ENCODE measurements at places on chromosomes 1 and 21. TPM values are rescaled to one million over a fixed set of nuclear protein-coding genes. Genes with fewer than 3 reads are reported as not detected.

DNA sequence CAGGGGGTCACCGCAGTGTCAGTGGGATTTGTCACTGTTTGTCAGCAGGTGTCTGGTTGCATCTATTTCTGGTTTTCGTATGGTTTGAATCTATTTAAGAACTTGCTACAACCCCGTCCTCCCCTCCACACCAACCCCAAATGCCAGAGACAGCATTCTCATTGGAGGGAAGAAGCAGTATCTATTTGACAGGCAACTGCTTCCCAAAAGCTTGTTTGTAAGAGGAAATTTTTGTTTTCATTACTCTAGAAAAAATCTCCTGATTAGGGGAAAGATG is 54.4 kb downstream of the NR5A2 start:
- H3K27me3 ChIP-seq = no peaks in the 10 kb centered on the region
- H3K4me3 ChIP-seq = no peak overlapping the region
- no peak for DNase-seq
- no peak overlapping the region for H3K27ac ChIP-seq
- no peaks in the 10 kb centered on the region for H3K36me3 ChIP-seq

DNA sequence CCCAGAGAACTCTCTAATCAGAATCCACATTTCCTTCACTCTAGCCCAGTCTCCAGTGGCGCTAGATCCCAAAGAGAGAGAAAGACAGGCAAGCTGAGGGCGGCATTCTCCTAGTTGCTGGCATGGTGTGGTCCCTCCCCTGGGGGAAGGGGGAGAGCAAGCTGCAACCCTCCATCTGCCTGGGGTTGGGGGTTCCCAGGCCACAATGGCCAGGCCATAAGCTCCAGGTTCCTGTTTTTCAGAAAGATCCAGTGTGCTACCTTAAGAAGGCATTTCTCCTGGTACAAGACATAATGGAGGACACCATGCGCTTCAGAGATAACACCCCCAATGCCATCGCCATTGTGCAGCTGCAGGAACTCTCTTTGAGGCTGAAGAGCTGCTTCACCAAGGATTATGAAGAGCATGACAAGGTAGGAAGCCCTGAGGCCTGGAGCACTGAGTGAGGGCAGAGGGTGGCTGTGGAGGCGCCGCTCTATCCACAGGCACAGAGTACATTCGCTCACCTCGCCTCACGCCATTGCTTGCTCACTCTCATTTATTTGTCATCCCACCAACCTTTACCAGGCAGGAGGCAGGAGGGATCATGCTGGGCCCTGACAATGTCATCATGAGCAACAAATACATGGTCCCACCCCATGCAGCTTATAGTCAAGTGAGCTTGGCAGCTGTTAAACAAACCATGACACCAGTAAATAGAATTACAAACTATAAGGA is 6.6 kb downstream of the CSF1 start:
- no peak overlapping the region for H3K27ac ChIP-seq
- DNase-seq = no peak
- H3K27me3 ChIP-seq = peaks cover 11% of the 10 kb centered on the region
- no peak overlapping the region for H3K4me3 ChIP-seq
- H3K4me1 ChIP-seq = peaks cover 29% of the 10 kb centered on the region

DNA sequence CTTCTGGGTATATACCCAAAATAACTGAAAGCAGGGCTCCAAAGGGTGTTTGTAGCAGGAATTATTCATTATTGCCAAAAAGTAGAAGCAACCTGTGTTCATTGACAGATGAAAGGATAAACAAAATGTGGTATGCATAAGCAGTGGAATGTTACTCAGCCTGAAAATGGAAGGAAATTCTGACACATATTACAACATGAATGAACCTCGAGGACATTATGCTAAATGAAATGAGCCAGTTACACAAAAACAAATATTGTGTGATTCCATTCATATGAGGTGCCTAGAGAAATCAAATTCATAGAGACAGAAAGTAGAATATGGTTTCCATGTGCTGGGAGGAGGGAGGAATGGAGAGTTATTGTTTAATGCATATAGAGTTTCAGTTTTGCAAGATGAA is 86.3 kb upstream of the ARTN start:
- peaks cover 4% of the 10 kb centered on the region for H3K4me1 ChIP-seq
- H3K27me3 ChIP-seq = no peaks in the 10 kb centered on the region
- H3K4me3 ChIP-seq = no peak overlapping the region

- H3K36me3 ChIP-seq = peaks cover 8% of the 10 kb centered on the region
- peaks cover 16% of the 10 kb centered on the region for H3K4me1 ChIP-seq
- H3K4me3 ChIP-seq = no peak overlapping the region
- H3K27me3 ChIP-seq = peaks cover 27% of the 10 kb centered on the region
Measured at GRCh38 chr21:44708213-44708865, 3.0 kb downstream of the TSPEAR start.

- H3K36me3 ChIP-seq = peaks cover 9% of the 10 kb centered on the region
- H3K27me3 ChIP-seq = peaks cover 3% of the 10 kb centered on the region
- H3K27ac ChIP-seq = no peak overlapping the region
Measured at GRCh38 chr1:228314658-228315483, 91.8 kb downstream of the TRIM11 start.

- H3K4me1 ChIP-seq = peaks cover 8% of the 10 kb centered on the region
- H3K27ac ChIP-seq = no peak overlapping the region
- no peaks in the 10 kb centered on the region for H3K27me3 ChIP-seq
- H3K4me3 ChIP-seq = no peak overlapping the region
Measured at GRCh38 chr1:58796416-58796815, 12.6 kb upstream of the JUN start.

GRCh38 chr1:161705537-161705936 is 1.5 kb upstream of the FCRLA start:
- H3K4me3 ChIP-seq = no peak overlapping the region
- H3K4me1 ChIP-seq = no peaks in the 10 kb centered on the region
- no peak for DNase-seq
- no peak overlapping the region for H3K27ac ChIP-seq
- H3K36me3 ChIP-seq = no peaks in the 10 kb centered on the region

DNA sequence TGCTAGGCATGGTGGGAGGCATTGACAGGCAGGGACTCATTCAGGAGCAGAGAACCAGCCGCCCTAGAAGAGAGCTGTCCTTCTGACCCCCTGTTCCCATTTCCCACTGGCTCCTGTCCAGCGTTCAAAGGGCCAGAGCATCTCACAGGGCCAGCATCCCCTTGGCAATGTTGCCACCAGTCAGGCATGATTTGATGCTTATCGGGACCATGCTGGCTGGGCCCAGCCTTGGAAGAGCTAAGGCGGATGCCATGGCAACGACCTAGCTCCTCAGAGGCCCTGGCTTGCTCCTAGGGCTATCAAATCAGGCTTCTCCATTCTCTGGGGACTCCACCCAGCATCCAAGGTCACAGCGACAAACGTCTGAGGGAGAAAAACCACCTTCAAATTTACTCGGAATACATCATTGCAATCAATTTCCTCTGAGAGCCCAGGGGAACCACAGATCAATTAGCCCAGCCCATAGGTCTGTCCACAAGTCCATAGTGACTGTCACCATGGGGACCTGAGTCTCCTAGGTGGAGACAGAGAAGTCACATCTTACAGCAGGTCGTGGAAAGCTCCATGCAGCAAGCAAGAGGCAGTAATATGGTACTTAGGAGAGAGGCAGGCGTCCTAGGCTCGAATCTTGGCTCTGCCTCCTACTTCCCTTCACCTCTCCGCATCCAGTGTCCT is 14.1 kb upstream of the VWA5B1 start:
- no peak for DNase-seq
- H3K4me1 ChIP-seq = no peaks in the 10 kb centered on the region
- peaks cover 5% of the 10 kb centered on the region for H3K27me3 ChIP-seq
- no peaks in the 10 kb centered on the region for H3K36me3 ChIP-seq

DNA sequence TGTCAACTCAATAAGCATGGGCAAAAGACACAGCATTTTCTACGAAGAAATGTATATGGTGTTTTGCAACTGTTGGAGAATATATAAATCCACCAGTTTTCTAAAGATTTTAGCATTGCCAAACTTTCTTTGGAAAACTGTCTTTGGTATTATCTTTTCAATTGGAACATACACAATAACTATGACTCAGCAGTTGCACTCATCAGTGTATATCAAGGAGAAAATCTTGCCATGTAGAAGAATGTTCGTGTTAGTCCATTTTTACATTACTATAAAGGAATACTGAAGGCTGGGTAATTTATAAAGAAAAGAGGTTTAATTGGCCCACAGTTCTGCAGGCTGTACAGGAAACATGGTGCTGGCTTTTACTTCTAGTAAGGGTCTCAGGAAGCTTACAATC is 41.1 kb downstream of the PRKAA2 start:
- no peak overlapping the region for H3K4me3 ChIP-seq
- H3K36me3 ChIP-seq = no peaks in the 10 kb centered on the region
- no peaks in the 10 kb centered on the region for H3K27me3 ChIP-seq
- no peak overlapping the region for H3K27ac ChIP-seq

DNA sequence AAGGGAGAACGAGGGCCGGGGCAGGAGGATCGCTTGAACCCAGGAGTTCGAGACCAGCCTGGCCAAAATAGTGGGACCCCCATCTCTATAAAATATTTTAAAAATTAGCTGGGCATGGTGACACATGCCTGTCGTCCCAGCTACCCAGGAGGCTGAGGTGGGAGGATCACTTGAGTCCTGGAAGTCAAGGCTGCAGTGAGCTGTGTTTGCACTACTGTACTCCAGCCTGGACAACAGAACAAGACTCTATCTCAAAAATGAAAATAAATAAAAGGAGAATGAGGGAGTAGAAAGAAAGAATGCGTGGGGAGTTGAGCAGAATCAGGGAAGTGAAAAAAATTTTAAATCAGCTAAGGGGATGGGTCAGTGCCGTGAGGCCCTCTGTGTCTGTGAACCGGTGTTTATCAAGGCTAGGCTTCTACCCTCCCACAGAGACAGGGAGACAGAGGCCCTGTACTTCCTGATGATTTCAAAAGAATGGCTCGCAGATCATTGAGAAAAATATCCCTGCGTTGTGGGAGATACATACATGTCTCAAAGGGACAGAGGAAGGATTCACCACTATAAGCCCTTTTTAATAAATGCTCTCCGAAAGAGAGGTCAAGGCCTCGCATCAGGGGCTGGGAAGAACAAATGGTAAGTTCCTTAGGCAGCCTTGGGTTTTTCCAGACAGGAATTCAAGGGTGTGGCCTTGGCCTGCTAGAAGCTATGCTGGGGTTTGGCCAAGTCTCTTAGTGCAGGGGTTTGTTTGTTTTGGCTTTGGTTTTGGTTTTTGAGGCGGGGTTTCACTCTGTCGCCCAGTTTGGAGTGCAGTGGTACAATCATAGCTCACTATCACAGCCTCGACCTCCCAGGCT is 20.7 kb downstream of the IL10RB start:
- peaks cover 38% of the 10 kb centered on the region for H3K4me1 ChIP-seq
- DNase-seq = no peak
- peaks cover 1% of the 10 kb centered on the region for H3K27me3 ChIP-seq
- H3K27ac ChIP-seq = peak overlapping the region; percentile 22
- peaks cover 29% of the 10 kb centered on the region for H3K36me3 ChIP-seq

- H3K27ac ChIP-seq = no peak overlapping the region
- no peaks in the 10 kb centered on the region for H3K4me1 ChIP-seq
- H3K27me3 ChIP-seq = no peaks in the 10 kb centered on the region
- peak; percentile 52 for DNase-seq
Measured at GRCh38 chr21:30072496-30072895, 94.1 kb downstream of the CLDN17 start.

- DNase-seq = no peak
- no peaks in the 10 kb centered on the region for H3K27me3 ChIP-seq
- peaks cover 26% of the 10 kb centered on the region for H3K4me1 ChIP-seq
- peak overlapping the region; percentile 3 for H3K4me3 ChIP-seq
Measured at GRCh38 chr1:239718997-239719628, 332.7 kb downstream of the CHRM3 start.

DNA sequence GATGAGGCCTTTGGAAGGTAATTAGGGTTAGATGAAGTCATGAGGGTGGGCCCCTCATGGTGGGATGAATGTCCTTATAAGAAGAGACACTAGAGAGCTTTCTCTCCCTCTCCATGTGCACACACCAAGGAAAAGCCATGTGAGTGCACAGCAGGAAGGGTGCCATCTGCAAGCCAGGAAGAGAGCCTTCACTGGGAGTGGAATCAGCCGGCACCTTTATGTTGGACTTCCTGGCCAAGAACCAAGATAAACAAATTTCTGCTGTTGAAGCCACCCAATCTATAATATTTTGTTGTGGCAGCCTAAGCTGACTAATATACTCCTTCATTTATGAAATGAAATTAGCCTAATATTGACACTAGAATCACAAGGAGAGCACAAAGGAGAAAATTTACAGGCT is 38.2 kb upstream of the PKP1 start:
- no peak for DNase-seq
- no peaks in the 10 kb centered on the region for H3K4me1 ChIP-seq
- no peak overlapping the region for H3K27ac ChIP-seq

- peaks cover 7% of the 10 kb centered on the region for H3K36me3 ChIP-seq
- H3K4me1 ChIP-seq = no peaks in the 10 kb centered on the region
Measured at GRCh38 chr1:59219916-59220315, 77.0 kb upstream of the FGGY start.

GRCh38 chr1:102191723-102192122 is 195.0 kb upstream of the OLFM3 start:
- H3K36me3 ChIP-seq = no peaks in the 10 kb centered on the region
- H3K4me3 ChIP-seq = no peak overlapping the region
- DNase-seq = peak; percentile 38
- peaks cover 6% of the 10 kb centered on the region for H3K4me1 ChIP-seq
- peaks cover 2% of the 10 kb centered on the region for H3K27me3 ChIP-seq

- no peaks in the 10 kb centered on the region for H3K36me3 ChIP-seq
- peaks cover 5% of the 10 kb centered on the region for H3K27me3 ChIP-seq
- no peak overlapping the region for H3K4me3 ChIP-seq
- no peak overlapping the region for H3K27ac ChIP-seq
- H3K4me1 ChIP-seq = no peaks in the 10 kb centered on the region
- DNase-seq = no peak
Measured at GRCh38 chr1:180131510-180131909, 23.2 kb upstream of the QSOX1 start.

DNA sequence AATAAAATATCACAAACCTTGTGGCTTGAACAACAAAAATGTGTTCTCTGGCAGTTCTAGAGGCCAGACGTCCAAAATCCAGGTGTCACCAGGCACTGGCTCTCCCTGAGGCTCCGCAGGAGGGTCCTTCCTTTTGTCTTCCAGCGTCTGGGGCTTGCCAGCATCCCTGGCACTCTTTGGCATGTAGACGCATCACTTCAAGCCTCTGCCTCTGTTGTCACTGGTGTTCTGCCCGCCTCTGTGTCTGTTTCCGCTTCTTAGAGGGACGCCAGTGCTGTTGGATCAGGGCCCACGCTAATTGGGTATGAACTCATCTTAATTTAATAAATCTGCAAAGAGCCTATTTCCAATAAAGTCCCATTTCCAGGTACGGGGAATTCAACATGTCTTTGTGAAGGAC is 273.7 kb upstream of the C1orf174 start:
- peaks cover 7% of the 10 kb centered on the region for H3K36me3 ChIP-seq
- no peak overlapping the region for H3K27ac ChIP-seq
- no peak overlapping the region for H3K4me3 ChIP-seq
- H3K4me1 ChIP-seq = no peaks in the 10 kb centered on the region
- DNase-seq = no peak

The FCRLB gene
- total RNA-seq = 0.36 TPM

The LRRC3 gene
- 9.1 TPM for total RNA-seq

The ANKRD45 gene
- total RNA-seq = 1.3 TPM

The DMBX1 gene
- total RNA-seq = not detected

The ZBTB7B gene
- total RNA-seq = 23.3 TPM

The VANGL1 gene
- 14.9 TPM for total RNA-seq
